ENCODE measurements at places on chromosomes 2 and 18. TPM values are rescaled to one million over a fixed set of nuclear protein-coding genes. Genes with fewer than 3 reads are reported as not detected.

DNA sequence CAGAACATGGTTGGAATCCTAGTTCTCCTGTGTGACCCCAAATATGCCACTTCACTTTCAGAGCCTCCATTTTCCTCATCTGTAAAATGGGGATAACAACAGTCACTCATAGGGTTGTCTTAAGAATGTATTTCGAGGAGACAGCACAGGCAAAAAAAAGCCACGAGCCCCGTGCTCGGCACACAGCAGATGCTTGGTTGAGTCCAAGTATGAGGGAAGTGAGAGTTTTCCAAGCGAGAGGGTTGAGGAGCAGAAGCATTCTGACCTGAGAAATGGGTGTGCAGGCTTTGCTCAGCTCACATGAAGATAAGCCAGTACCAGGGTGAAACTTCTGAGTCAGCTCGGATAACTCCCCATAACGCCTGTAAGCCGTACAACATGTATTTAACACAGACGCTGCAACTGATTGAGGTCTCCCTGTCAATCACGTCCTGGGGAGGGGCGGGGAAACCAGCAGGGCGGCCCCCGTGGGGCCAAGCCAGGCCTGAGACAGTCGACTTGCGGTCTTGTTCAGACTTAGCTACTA lies 23.0 kb upstream of the ODC1 start:
- no peak for DNase-seq

DNA sequence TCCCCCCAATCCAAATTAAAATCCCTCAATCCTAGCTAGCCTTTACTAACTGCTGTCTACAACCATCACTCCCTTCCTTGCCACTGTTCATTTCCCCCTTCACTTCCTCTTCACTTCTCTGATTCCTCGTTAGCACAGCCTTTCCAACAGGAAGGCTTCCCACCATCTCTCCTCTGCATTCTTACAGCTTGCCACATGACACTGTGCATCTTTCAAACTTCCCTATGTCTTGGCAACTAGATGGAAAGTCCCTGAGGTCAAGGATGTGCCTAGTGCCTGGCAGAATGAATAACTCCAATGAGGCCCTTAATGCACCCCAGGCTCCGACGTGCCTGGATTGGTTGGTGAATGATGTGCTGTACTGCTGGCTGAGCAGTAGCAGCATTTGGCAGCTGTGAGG lies 15.2 kb downstream of the SAP130 start:
- DNase-seq = no peak

GRCh38 chr18:50190236-50190635 lies 4.7 kb downstream of the MYO5B start:
- DNase-seq = no peak

GRCh38 chr2:224927646-224928173 lies 114.6 kb downstream of the DOCK10 start:
- peak; percentile 81 for DNase-seq

- no peak for DNase-seq
Measured at GRCh38 chr2:46815121-46815802, 100.3 kb downstream of the MCFD2 start.

- DNase-seq = no peak
Measured at GRCh38 chr2:180872255-180872654, 108.2 kb upstream of the UBE2E3 start.

GRCh38 chr18:78522507-78522906 lies 457.1 kb upstream of the SALL3 start:
- DNase-seq = no peak

- no peak for DNase-seq
Measured at GRCh38 chr2:233007739-233008138, 5.3 kb downstream of the NGEF start.

- DNase-seq = no peak
Measured at GRCh38 chr2:75896779-75897366, 186.2 kb upstream of the GCFC2 start.

DNA sequence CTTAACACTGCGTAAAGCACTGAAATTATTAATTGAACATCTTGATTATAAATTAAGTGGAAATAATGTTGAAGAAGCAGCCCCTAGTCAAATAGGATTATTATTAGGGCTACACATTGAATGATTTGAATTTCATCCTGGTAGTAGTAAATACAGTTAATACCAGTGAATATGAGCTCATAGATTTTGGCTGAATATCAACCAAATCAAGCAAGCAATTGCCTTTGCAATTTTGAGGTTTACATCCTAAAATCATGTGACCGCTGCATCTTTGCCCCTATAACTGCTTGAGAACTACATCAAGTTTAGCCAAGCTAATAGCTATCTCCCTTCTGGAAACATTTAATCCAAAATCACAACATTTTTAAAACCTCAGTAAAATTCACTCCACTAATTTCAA lies 801.2 kb upstream of the PIK3C3 start:
- no peak for DNase-seq

- no peak for DNase-seq
Measured at GRCh38 chr18:35117951-35118411, 76.8 kb downstream of the MAPRE2 start.

GRCh38 chr2:144460727-144461307 lies 59.1 kb downstream of the ZEB2 start:
- no peak for DNase-seq

- DNase-seq = no peak
Measured at GRCh38 chr2:19292007-19292406, 66.4 kb downstream of the OSR1 start.

DNA sequence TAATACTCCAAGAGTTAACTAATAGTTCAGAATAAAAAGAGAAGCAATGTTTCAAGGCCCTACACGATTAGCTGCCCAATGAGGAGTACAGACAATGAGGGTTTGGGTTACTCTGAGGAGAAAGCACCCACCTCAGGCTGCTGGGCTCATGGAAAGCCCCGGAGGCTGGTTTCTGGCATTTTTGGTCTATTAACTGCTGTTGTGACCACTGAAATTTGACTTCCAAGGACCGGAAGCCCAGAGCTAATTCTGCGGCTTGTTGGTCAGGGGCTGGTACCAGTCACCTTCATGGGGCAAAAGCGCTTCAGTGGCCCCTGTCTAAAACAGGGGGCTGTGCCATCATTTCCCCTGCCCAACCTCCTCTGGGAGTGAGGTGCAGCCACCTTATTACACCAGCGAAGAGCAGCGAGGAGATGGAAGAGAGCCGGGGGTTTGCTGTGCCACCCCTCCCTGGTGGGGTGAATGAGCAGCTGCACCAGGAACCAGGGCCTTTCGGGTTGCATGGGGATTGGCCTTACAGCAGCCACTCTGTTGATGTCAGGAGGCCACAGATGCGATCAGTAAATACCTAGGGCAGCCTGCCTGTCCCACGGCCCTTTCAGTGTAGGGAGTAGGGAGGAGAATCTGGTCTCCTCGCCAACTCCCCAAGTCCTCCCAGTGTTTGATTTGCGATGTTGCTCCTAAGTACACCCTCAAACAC lies 131.3 kb downstream of the CELF4 start:
- no peak for DNase-seq

DNA sequence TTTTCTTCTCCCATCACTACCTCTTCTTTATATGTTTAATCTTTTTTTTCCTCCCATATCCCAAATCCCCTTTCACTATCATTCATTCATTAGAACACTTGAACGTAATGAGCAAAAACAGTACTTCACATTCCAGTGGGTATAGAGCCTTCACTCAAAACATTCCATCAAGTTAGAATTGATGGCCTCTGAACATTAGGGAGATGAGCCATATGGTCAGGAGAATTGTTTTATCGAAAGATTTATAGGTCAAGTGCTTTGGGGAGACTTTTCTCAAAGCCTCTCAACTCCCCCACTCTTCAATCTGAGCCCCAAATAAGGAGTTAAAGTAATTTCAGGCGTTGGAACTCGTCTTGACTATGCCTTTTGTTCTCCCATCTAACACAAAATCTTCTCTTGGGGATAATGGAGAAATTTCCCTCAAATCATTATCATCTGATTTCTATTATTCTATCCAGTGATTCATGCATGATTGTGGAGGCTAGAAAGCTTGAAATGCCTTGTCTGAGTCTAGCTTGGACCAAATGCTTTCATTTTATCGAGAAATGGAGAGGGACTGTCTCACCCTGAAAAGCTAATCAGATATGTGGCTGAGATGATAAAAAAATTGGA lies 79.2 kb downstream of the KIAA2012 start:
- DNase-seq = no peak

DNA sequence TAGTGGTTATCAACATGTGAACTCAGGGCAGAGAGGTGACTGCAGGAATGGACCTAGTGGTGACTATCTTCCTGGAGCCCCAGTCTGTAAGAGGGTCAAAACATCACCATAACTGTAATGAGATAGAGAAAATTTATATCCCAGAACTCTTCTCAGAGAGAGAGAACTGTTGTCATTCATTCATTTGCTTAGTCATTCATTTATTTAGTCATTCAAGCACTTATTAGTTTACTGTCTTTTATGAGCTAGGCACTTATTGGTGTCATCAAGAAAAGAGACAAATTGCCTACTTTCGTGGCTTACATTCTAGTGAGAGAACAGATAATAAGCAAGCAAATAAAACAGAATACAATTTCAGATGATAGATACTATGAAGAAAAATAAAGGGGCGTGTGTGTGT lies 34.1 kb downstream of the DOK1 start:
- no peak for DNase-seq

GRCh38 chr2:98324181-98324580 lies 22.1 kb upstream of the CNGA3 start:
- DNase-seq = no peak

DNA sequence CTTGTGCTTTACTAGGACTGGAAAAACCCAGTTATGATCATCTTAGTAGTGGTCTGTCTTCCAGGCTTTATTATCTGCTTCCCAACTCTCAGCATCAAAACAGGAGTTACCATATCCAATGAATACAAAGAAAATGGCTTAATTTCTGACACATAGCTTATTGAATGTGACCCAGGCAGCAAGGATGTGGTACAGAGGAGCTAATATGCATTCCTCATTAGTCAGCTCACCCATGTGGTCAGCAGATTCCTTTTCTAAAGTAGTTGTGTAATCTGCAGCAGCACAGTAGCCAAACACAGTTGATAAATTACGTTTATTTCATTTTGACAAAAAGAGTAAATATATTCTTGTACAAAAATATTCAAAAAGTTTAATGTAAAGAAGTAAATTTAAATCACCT lies 43.6 kb downstream of the TSPYL6 start:
- DNase-seq = no peak

- no peak for DNase-seq
Measured at GRCh38 chr2:154758871-154759270, 60.4 kb downstream of the KCNJ3 start.

- DNase-seq = no peak
Measured at GRCh38 chr2:25505622-25506021, 163.9 kb upstream of the DNMT3A start.

DNA sequence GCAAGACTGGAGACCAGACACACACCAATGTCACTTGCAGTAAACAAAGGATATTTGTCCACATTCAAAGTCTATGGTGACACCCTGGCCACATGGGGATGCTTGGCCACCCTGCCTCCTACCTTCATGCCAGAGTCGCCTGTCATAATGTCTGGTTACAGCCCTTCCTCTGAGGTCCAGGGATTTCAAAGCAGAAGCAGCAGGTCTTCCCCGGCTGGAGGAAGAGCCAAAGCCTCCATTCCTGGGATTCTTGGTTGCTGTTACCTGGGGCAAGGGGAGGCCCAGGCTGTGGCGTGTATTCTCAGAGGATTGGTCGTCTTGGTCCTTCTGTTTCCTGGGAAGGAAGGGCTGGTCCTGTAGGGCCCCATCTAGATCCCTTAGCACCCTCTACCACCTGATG lies 2.3 kb upstream of the ALPP start:
- no peak for DNase-seq

GRCh38 chr2:64219149-64219548 lies 74.9 kb upstream of the PELI1 start:
- DNase-seq = no peak

DNA sequence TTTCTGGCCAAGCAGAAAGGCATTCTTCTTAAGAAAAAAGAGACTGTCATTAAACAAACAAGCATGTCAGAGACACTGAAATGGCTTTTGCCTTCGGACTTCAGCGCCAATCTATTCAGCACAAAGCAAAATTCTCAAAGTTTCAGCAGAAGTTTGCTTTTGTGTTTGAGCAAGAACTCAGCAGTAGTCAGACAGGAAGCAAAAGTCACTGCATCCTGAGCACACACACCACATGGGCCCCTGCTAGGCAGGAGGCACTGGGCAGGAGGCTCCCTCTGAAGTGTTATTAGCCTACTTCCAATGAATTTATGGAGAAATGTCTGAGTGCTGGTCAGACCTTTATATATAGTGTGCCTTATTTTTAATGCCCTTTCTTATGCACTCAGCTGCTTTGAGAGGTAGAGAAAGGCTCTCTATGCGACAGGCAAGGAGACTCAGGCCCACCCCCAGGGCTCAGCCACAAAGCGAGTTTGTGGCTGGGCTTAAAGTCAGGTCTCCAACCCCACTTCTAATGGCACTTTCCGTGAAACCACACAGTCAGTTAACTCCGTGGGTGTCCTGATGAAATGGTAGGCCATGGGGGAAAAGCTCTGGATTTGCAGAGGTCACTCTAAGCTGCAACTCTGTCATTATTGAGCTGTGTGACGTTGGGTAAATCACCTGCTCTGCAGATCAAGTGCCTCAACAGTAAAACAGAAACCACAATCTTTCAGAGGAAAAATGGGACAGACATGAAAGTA lies 161.0 kb upstream of the TMEM200C start:
- peak; percentile 0 for DNase-seq

- DNase-seq = no peak
Measured at GRCh38 chr2:206154197-206154596, 5.0 kb downstream of the NDUFS1 start.

DNA sequence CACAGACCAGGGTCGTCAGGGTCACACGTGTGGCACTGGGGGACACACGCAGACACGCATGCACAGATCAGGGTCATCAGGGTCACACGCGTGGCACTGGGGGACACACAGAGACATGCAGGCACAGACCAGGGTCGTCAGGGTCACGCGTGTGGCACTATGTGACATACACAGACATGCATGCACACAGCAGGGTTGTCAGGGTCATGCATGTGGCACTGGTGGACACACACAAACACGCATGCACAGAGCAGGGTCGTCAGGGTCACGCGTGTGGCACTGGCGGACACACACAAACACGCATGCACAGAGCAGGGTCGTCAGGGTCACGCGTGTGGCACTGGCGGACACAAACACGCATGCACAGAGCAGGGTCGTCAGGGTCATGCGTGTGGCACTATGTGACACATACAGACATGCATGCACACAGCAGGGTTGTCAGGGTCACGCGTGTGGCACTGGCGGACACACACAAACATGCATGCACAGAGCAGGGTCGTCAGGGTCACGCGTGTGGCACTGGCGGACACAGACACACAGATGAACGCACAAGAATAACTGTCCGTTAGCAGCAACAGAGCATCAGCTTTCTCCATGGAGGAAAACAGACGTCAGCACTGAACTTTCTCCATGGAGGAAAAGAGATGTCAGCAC lies 34.9 kb downstream of the HDAC4 start:
- DNase-seq = no peak

Gene LCLAT1
- polyA plus RNA-seq = 18.0 TPM

Gene PRSS56
- not detected for polyA plus RNA-seq

Gene SCN7A
- polyA plus RNA-seq = not detected

Gene DPY30
- 155 TPM for polyA plus RNA-seq

Gene EDAR
- 0.64 TPM for polyA plus RNA-seq

Gene CRYGC
- polyA plus RNA-seq = not detected

Gene MYO1B
- polyA plus RNA-seq = 0.12 TPM

Gene EML6
- 0.05 TPM for polyA plus RNA-seq

Gene TNS1
- not detected for polyA plus RNA-seq

Gene LBX2
- polyA plus RNA-seq = not detected

Gene UGT1A5
- polyA plus RNA-seq = not detected

Gene HDAC4
- polyA plus RNA-seq = 8.3 TPM

Data from CD8-positive, alpha-beta memory T cell (primary cell).